ENCODE measurements at places on chromosomes 7 and 10. TPM values are rescaled to one million over a fixed set of nuclear protein-coding genes. Genes with fewer than 3 reads are reported as not detected.

Gene OR2A5
- not detected for total RNA-seq

GRCh38 chr7:71527213-71527612 is 395.3 kb downstream of the GALNT17 start:
- H3K27me3 ChIP-seq: no peaks in the 10 kb centered on the region
- no peak overlapping the region for H3K4me3 ChIP-seq
- DNase-seq: no peak

DNA sequence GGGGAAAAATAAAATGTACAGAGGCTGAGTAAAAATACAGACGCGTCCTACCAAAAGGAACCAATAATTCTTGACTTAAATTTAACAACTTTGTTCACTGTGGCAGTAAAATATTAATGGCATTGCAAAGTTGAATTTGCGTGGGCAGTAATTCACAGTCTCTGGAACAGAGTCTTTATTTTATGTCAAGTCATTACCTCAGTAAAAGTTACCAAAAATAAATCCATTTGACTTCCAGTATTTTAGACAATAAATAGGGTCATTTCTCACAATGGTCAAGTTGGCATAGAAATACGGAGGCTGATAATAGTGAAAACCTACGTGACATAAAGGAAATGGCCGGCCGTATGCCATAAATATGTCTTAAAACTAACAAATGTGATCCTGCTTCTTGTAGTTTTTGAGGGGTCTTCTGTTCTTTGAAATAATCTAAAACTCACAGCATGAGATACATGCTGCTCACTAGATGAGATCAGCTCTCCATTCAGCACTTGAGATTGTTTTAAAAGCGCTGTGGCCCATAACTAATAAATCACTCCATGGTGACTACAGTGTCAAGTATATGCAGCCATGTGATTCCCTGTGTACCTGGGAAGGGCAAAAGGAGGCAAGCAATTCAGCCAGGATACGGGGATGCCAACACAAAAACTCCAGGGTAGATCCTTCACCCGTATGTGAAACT is 75.3 kb downstream of the DOCK4 start:
- H3K4me1 ChIP-seq: no peaks in the 10 kb centered on the region
- H3K27ac ChIP-seq: no peak overlapping the region
- no peaks in the 10 kb centered on the region for H3K27me3 ChIP-seq
- DNase-seq: no peak

GRCh38 chr10:74823791-74824183 is 2.6 kb upstream of the KAT6B start:
- H3K27ac ChIP-seq: peak overlapping the region; percentile 89
- no peak for DNase-seq
- H3K27me3 ChIP-seq: no peaks in the 10 kb centered on the region
- peak overlapping the region; percentile 88 for H3K4me3 ChIP-seq
- peaks cover 6% of the 10 kb centered on the region for H3K36me3 ChIP-seq

GRCh38 chr7:119281181-119281846 is 991.7 kb upstream of the KCND2 start:
- H3K4me3 ChIP-seq: no peak overlapping the region
- no peaks in the 10 kb centered on the region for H3K27me3 ChIP-seq
- no peak for DNase-seq
- H3K27ac ChIP-seq: no peak overlapping the region

GRCh38 chr7:52897288-52897687 is 138.1 kb upstream of the POM121L12 start:
- no peaks in the 10 kb centered on the region for H3K27me3 ChIP-seq
- no peak overlapping the region for H3K27ac ChIP-seq
- H3K36me3 ChIP-seq: no peaks in the 10 kb centered on the region
- no peaks in the 10 kb centered on the region for H3K4me1 ChIP-seq
- H3K4me3 ChIP-seq: no peak overlapping the region

GRCh38 chr10:117911684-117912083 is 135.1 kb downstream of the RAB11FIP2 start:
- no peak for DNase-seq
- no peak overlapping the region for H3K4me3 ChIP-seq
- H3K27ac ChIP-seq: no peak overlapping the region
- H3K27me3 ChIP-seq: peaks cover 7% of the 10 kb centered on the region

DNA sequence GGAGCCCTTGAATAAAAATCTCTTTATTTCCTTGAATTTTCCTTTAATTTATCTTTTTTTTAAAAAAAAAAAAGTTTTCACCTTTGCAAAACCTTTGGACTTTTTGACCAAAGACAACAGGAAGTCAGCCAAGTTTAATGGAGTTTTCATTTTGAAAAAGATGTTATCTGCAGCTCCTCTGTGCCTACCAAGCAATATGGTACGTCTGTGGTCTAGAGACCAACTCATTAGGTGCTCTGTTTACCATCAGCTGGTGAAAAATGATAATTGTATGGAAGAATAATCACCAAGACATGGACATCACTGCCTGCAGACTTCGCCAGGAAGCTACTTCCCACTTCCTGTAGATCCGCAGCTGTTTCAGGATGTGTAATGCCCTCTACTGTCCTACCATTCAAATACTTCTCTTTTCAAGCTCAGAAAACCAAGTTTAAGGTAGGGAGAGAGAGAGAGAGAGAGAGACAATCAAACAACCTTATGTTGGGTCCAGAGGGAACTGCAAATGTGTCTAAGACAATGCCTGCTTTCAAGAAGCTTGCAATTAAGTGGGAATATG is 18.7 kb downstream of the PLXNA4 start:
- no peak overlapping the region for H3K4me3 ChIP-seq
- no peak overlapping the region for H3K27ac ChIP-seq
- no peaks in the 10 kb centered on the region for H3K36me3 ChIP-seq
- DNase-seq: no peak

Gene CWF19L1
- 44.7 TPM for total RNA-seq

Gene CH25H
- total RNA-seq: not detected

DNA sequence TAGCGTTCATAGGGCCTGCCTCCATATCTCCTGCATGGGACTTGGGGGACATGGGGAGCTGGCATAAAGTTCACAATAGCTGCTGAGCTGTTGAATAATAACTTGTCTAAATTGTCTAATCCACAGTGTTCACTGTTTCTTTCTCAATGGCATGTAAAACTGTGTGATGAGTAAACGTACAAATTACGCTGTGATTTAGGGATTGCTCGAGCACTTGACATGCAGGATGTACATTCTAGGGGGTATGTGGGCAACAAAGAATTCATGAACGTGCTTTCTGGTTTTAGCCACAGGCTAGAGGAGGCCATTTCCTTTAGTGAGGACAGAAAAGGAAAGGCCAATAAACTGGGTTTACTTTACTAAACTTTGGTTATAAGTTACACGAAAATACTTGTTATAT is 534.2 kb upstream of the ZWINT start:
- H3K4me1 ChIP-seq: no peaks in the 10 kb centered on the region
- DNase-seq: no peak
- H3K4me3 ChIP-seq: no peak overlapping the region
- no peak overlapping the region for H3K27ac ChIP-seq
- H3K36me3 ChIP-seq: no peaks in the 10 kb centered on the region
- H3K27me3 ChIP-seq: no peaks in the 10 kb centered on the region

- H3K27me3 ChIP-seq: no peaks in the 10 kb centered on the region
- no peak overlapping the region for H3K4me3 ChIP-seq
- no peak overlapping the region for H3K27ac ChIP-seq
- DNase-seq: no peak
- no peaks in the 10 kb centered on the region for H3K36me3 ChIP-seq
- no peaks in the 10 kb centered on the region for H3K4me1 ChIP-seq
Observed at GRCh38 chr10:20891338-20891714, 5.8 kb downstream of the NEBL start.

Gene PHKG1
- 3.6 TPM for total RNA-seq

Gene ADRA2A
- total RNA-seq: not detected

GRCh38 chr10:71868192-71868697 is 17.2 kb upstream of the PSAP start:
- no peaks in the 10 kb centered on the region for H3K36me3 ChIP-seq
- H3K27ac ChIP-seq: no peak overlapping the region
- H3K4me3 ChIP-seq: no peak overlapping the region
- no peak for DNase-seq
- peaks cover 4% of the 10 kb centered on the region for H3K4me1 ChIP-seq

DNA sequence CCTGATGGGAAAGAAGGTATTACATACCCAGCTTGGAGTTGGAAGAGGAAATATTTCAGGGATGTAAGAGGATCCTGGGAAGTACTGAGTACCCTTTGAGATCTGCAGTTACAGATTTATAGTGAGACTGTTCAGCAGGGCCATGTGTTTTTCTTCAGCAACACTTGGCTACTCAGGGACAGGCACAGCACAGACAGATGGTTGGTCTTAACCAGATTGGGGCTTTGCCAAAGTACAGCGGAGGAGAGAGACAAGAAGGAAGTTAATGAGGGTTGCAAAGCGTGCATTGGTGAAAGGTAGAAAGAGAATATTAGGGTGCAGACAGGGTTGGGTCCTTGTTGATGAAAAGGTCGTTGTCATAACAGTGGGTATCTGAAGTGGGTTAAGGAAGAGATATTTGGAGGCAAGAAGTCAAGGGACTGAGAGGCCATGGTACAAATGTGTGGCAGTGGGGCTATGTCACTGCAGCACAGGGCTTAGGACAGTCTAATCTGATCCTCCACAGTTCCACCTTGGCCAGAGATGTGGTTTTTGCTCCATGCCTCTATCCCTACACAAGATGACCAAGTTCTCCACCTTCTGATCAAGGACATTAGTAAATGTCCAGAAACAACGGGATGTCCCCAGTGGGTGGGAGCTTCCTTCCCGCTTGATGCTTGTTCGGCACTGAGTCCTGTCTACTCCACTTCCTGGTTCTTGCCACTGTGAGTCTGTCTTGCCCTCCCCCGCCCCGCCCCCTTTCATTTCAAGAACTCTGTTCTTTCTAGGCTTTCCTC is 18.9 kb upstream of the DNAJC1 start:
- H3K4me3 ChIP-seq: peak overlapping the region; percentile 38
- DNase-seq: no peak
- peak overlapping the region; percentile 72 for H3K27ac ChIP-seq
- peaks cover 12% of the 10 kb centered on the region for H3K4me1 ChIP-seq

- H3K36me3 ChIP-seq: no peaks in the 10 kb centered on the region
- H3K4me3 ChIP-seq: no peak overlapping the region
- H3K4me1 ChIP-seq: no peaks in the 10 kb centered on the region
- no peak for DNase-seq
Observed at GRCh38 chr10:131020775-131021174, 290.7 kb downstream of the TCERG1L start.

Gene ASB10
- total RNA-seq: not detected

GRCh38 chr7:105958012-105958411 is 5.1 kb upstream of the CDHR3 start:
- no peak overlapping the region for H3K4me3 ChIP-seq
- no peaks in the 10 kb centered on the region for H3K36me3 ChIP-seq
- H3K4me1 ChIP-seq: no peaks in the 10 kb centered on the region
- H3K27me3 ChIP-seq: peaks cover 8% of the 10 kb centered on the region

Gene ANXA8L1
- not detected for total RNA-seq

- peaks cover 5% of the 10 kb centered on the region for H3K27me3 ChIP-seq
- DNase-seq: no peak
- H3K4me3 ChIP-seq: no peak overlapping the region
- peaks cover 14% of the 10 kb centered on the region for H3K4me1 ChIP-seq
- no peaks in the 10 kb centered on the region for H3K36me3 ChIP-seq
- H3K27ac ChIP-seq: no peak overlapping the region
Observed at GRCh38 chr7:134186801-134187200, 59.7 kb downstream of the LRGUK start.

- H3K27me3 ChIP-seq: no peaks in the 10 kb centered on the region
- peak overlapping the region; percentile 89 for H3K27ac ChIP-seq
- peaks cover 31% of the 10 kb centered on the region for H3K4me1 ChIP-seq
- DNase-seq: peak; percentile 36
- peak overlapping the region; percentile 97 for H3K4me3 ChIP-seq
Observed at GRCh38 chr10:29409241-29410054, 120.6 kb downstream of the LYZL1 start.

DNA sequence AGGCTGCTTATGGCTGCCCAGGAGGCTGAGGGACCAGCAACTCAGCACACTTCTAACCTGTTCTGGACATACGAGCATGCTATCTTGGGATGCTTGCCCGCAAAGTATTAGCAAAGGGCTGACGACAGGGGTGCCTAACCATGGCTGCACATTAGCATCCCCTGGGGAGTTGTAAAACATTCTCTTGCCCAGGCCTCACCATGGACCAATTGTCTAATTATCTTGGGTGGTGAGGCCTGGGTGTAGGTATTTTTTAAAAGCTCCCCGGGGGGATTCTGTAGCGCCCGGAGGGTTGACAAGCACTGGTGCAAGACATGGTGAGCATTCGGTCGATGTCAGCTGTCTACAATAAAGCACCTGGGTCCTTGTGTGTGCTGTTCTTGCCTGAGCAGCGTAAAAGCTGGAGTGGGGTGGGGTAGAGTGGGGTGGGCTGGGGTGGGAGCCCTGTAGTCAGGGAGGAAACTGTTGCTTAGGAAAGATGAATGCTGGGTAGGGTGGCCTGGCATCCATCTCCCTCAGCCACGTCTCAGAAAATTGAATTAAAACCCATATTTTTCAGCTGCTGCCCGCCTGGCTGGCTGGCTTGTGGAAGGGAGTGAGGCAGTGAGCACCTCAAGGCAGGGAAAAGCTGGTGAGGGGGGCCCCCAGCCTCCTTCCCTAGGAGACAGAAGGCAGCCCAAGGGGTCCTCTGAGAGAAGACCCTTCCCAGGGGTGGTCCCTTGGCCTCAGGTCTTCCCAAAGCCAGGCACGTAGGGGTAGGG is 2.9 kb upstream of the ADCYAP1R1 start:
- H3K27me3 ChIP-seq: peaks cover 26% of the 10 kb centered on the region
- H3K4me3 ChIP-seq: no peak overlapping the region
- no peaks in the 10 kb centered on the region for H3K36me3 ChIP-seq
- H3K27ac ChIP-seq: no peak overlapping the region

- DNase-seq: no peak
- H3K4me1 ChIP-seq: peaks cover 27% of the 10 kb centered on the region
- H3K36me3 ChIP-seq: no peaks in the 10 kb centered on the region
- H3K27ac ChIP-seq: no peak overlapping the region
- H3K4me3 ChIP-seq: peak overlapping the region; percentile 55
Observed at GRCh38 chr10:21527598-21528235, 2.2 kb upstream of the SKIDA1 start.

DNA sequence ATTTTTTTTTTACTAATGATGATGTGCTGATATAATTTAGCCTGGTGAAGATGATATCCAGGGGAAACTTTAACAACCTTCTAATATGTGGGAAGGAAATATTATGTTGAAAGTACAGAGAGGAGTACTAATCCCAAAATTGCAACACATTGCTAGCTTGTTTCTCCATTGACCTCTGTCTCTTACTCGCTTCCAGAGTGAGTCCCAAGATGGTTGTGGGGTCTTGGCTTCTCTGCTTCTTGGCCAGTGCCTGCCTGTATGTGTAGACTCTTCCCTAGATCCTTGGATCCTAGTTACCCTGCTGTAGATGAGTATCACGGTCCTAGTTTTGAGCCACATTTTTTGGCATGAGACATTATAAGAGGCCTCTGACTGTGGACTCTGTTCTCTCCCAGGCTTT is 17.5 kb downstream of the BMPER start:
- H3K4me1 ChIP-seq: no peaks in the 10 kb centered on the region
- H3K4me3 ChIP-seq: no peak overlapping the region
- no peak overlapping the region for H3K27ac ChIP-seq
- H3K27me3 ChIP-seq: no peaks in the 10 kb centered on the region

Gene HOXA13
- total RNA-seq: not detected

Gene PNLIP
- total RNA-seq: not detected

- no peak overlapping the region for H3K27ac ChIP-seq
- DNase-seq: no peak
- H3K4me1 ChIP-seq: peaks cover 18% of the 10 kb centered on the region
- no peak overlapping the region for H3K4me3 ChIP-seq
- no peaks in the 10 kb centered on the region for H3K36me3 ChIP-seq
Observed at GRCh38 chr7:135991322-135991721, 14.2 kb upstream of the MTPN start.

Gene CYP2E1
- 0.16 TPM for total RNA-seq
